ENCODE measurements at places on chromosomes 4 and X.

DNA sequence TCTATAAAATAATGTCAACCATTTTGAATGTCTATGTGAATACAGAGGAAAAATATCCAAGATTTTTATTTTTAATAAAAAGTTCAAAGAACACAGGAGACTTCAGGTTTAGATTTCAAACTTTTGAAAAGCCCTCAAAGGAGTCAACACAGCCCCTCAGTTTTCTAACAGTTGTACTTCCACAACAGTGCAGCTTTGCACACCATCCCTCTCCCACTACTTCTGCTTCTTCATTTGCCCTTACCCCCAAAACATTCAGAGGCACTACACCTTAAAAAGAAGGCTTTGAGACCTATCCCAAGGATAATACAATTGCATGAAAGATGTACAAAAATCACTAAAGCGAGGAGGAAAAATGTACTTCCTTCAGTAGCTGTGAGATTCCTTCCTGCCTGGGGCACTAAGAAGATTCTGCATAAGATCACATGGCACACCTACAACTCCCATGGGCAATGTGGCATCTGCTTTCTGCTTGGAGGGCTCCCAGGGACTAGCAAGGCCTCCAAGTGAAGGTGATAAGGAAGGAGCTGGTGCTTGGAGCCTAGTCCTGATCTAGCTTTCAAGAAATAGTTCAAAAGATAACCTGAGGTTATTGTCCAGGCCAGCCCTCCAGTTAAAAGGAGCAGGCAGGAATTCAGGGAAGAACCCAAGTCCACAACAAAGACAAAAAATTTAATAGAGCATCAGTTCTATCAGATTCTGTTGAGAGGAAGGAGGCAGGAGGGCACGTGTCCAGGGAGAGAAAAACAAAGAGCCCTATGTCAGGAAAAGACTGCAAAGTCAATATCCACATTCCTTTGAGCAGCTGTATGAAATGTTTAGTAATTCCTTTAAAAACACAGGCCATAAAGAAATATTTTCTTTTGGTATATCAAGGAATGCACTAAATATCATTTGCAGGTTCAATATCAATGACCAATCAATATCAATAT is 19.1 kb downstream of the ARAP2 start:
- no peak for DNase-seq

- DNase-seq, result peak; percentile 16
These were observed 237.8 kb upstream of the ADGRL3 start for GRCh38 chr4:60962286-60962685.

DNA sequence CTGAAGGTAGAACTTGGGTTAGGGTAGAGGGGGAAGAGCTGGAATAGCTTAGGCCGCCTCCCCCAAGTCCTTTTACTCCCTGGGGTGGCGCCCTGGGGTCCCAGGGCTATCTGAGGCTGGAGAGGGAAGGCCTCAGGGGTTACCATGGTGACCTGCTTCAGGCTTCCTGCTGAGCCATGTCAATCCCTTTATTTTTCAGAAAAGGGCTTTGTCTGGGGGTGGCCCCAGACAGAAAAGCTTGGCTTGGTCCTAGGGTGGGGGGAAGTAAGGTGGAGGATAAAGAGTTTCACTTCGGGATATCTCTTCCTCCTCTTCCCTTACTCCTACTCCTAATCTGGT is 6.3 kb downstream of the EFNB1 start:
- no peak for DNase-seq

DNA sequence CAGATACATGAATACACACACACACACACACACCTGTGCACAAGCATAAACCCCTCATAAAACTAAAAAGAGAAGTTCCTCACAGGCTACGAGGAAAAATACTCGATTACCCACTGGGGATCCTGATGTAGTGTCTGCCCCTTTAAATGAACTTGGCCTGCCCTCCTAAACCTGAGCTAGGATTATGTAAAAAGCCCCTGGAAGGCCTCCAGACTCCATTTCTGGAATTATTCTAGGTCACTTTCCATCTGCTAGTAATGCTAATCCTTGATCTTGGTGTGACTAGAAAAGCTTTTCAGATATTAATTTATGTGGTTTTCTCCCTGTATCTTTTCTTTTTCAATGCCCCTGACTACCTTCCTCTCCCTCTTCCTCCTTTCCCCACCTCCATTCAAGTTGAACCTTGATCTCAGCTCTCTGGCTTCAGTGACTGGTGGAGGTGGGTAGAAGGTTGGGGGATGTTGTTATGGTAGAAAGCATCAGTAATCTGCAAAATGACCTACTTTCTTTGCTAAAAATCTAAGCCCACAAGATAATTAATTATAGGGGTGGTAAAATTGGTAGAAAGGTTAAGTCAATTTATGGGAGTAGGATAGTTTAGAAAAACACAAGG is 25.5 kb upstream of the ZNF330 start:
- DNase-seq, result no peak

- DNase-seq, result peak; percentile 31
These were observed 6.6 kb downstream of the CLNK start for GRCh38 chr4:10677796-10678497.

- no peak for DNase-seq
These were observed 56.5 kb downstream of the LIMCH1 start for GRCh38 chr4:41594432-41594831.

DNA sequence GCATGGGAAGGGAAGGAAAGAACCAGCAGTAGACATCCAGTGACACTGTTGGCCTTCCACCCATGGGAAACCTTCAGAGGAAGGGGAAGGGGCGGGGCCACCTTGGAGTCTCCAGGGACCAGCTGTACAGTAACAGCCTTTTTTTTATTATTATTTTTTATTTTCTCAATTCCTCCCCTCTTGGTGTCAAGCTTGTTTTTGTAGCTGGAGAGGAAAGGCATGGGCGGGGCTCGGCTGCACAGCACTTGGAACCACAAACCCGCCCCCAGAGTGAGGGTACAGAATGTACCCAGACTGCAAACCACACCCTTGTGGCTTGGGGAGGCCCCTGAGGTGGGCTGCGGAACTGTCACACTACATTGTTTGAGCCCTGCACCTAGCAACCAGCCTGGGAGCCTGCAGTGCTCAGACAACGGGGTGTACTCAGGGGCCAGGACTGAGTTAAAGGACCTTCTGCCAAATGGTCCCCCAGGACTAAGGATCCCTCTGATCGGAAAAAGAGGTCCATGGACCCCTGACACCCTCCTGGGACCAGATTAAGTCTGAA is 45.7 kb downstream of the PRPS1 start:
- DNase-seq, result peak; percentile 92

All from OCI-M1 (cell line).